Stimulated activated CD8-positive, alpha-beta memory T cell treated with anti-CD3 and anti-CD28 coated beads, Interleukin-4, amount 100 ng/mL, for 1 hour (primary cell): ENCODE measurements at places on chromosomes 5 and 9.

GRCh38 chr9:77005216-77005615, 14.2 kb upstream of the FOXB2 start:
- no peak for DNase-seq

- no peak for DNase-seq
These were observed 53.0 kb downstream of the ZNF622 start for GRCh38 chr5:16412556-16412955.

DNA sequence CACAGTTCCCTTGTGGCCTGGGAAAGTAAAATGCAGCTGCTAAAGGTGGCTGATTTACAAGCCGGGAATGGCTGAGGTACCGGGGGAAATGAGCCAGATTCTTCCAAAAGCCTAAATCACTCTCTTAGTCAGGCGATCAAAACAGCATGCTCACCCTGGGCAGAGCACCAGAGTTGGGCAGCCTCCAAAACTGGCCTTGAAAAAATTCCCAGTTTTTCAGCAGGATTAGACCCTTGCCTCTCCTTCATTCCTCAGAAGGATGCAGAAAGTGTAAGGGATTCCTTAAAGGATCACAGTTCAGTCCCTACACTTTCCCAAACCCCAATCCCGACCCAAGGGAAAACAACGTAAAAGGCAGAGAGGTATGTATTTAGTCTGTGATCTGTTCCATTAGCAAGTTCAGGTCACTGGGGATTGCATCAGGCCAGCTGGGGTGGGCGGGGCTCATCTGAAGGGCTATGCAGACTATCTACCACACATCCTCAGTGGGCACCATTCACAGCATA, 16.9 kb downstream of the TMEM174 start:
- DNase-seq: no peak

DNA sequence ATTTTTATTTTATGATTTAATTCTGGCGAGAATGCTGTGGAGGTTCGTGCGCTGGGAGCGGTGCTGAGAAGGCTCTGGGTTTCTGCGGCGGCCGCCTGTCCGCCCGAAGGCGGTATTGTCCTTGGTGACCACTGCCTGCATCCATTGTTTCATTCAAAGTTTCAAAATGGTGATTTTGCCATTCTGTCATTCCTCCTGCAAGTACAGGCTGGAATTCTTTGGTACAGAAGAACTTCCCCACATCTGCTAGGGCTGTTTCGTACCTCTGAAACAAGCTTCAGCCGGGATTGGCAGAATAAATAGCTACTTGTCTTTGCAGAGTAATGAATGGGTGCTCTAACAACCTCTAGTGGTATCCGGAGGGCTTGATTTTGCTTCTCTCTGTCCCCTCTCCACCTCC, 112.6 kb upstream of the CACNA1B start:
- DNase-seq: no peak

DNA sequence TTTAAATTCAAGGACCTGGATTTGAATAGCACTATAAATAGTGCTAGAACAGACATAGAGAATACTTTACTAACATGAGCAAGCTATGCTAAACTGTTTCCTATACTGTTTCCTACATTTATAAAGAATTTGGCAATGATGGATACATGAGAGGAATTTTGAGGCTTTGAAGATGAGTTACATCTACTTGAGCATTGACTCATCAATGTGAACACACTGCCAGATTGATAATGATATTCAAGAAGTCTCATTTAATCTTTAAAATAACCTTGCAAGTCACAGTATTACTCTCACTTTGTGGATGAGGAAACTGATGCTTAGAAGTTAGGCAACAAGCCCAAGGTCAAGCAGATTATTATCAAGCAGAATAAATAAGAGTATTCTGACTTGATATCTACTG, 281.9 kb downstream of the DNAH5 start:
- DNase-seq: no peak

DNA sequence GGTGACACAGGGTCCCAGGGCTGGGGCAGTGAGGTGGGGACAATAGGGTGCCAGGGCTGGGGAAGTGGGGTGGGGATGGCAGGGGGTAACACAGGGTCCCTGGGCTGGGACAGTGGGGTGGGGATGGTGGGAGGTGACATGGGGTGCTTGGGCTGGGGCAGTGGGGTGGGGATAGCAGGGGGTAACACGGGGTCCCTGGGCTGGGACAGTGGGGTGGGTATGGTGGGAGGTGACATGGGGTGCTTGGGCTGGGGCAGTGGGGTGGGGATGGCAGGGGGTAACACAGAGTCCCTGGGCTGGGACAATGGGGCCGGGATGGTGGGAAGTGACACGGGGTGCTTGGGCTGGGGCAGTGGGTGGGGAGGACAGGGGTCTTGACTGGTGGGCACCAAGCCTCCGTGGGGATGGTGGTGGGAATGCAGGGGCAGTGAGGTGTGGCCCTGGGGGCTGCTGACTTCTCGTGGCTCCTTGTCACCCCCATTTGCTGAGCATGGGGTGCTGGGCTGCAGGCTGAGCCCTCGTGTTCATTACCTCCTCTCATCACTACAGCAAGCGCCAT, 41.7 kb downstream of the OLFM1 start:
- no peak for DNase-seq

DNA sequence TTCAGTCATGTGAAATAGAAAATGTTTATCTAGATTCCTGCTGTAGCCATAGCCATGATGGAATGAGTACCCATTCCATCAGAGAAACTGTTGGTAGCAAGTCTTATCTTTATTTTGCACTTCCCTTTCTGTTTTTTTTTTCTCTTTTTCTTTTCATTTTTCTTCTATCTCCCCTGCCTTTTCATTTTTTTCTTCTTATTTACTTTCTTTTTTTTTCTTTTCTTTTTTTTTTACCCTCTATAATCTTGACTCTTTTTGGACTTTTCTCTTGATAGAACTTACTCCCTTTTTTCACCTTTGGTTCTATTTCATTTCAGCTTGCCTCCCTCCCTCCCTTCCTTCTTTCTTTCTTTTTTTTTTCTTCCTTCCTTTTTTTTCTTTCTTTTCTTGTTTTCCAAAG, 15.4 kb downstream of the SLC25A46 start:
- DNase-seq: no peak

DNA sequence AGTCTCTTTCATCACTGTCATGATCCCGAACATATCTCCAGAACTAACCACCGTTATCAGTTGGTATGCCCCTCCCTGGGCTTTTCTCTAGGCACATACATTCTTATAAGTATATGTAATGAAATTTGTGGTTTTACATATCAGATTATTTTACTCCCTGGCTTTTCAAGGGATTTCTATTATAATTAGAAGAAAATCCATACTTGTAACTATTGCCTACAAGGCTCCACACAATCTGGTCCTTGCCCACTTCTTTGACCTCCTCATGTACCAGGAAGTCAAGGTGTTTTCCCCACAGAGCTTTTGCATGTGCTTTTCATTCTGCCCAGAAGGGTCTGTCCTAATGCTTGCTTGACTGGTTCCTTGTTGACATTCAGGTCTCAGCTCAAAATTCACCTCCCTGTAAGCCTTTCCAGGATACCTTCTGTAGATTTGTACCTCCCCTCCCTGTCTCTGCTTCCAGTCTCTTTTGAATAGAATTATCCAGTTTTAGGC, 33.6 kb upstream of the HSD17B4 start:
- no peak for DNase-seq

GRCh38 chr9:112780450-112781036, 30.0 kb downstream of the SNX30 start:
- no peak for DNase-seq

DNA sequence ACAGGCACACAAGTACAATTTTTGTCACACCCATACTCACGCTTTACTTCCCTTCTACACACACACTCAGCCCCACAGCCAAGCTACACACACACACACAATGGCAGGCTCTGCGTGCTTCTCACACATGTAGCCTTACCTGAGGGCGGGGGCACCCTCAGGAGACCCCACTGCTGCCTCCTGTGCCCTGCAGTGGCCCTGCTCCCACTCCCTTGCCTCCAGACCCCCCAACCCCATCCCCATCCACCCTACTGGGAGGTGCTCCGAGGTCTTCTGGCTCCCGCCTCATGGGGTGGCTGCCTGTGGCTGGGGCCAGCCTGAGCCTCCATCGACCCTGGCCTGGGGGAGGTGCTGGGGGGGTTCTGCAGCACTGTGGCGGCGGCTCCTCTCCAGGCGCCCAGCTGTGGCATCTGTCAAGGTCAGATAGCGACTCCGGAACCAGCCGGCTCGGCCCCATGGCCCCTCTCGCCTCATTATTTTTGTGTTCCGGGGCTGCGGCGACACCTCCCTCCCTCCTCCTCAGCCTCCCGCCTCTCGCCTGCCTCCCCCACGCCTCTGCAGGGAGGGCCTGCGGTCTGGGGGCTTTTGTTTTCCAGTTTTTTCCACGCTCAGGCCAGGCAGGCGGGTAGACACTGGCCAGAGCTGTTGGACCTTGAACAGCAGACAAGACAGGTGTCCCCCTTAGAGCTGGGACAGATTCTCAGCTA, 21.7 kb downstream of the CXXC5 start:
- DNase-seq: no peak
